CD8-positive, alpha-beta memory T cell (primary cell): ENCODE measurements at places on chromosomes 7 and 10. TPM values are rescaled to one million over a fixed set of nuclear protein-coding genes. Genes with fewer than 3 reads are reported as not detected.
A peak's percentile ranks its signal among the peaks of the same experiment; 100 is the strongest.

GRCh38 chr7:79199266-79199665 is 254.2 kb downstream of the MAGI2 start:
- H3K27ac ChIP-seq, result no peak overlapping the region
- no peaks in the 10 kb centered on the region for H3K36me3 ChIP-seq
- H3K4me1 ChIP-seq, result no peaks in the 10 kb centered on the region
- no peak overlapping the region for H3K4me3 ChIP-seq

DNA sequence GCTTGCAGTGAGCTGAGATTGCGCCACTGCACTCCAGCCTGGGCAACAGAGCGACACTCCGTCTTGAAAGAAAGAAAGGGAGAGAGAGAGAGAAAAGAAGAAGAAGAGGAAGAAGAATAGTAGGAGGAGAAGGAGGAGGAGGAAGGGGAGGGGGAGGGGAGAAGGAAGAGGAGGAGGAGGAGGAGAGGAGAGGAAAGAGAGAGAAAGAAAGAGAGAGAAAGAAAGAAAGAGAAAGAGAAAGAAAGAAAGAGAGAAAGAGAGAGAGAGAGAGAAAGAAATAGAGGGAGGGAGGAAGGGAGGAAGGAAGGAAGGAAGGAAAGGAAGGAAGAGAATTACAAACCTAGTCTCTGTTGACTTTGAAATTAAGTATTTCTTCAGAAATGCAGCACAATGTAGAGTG is 7.8 kb upstream of the SRPK2 start:
- DNase-seq, result no peak
- no peak overlapping the region for H3K4me3 ChIP-seq
- H3K27me3 ChIP-seq, result no peaks in the 10 kb centered on the region
- H3K27ac ChIP-seq, result no peak overlapping the region
- H3K36me3 ChIP-seq, result no peaks in the 10 kb centered on the region
- H3K4me1 ChIP-seq, result no peaks in the 10 kb centered on the region

DNA sequence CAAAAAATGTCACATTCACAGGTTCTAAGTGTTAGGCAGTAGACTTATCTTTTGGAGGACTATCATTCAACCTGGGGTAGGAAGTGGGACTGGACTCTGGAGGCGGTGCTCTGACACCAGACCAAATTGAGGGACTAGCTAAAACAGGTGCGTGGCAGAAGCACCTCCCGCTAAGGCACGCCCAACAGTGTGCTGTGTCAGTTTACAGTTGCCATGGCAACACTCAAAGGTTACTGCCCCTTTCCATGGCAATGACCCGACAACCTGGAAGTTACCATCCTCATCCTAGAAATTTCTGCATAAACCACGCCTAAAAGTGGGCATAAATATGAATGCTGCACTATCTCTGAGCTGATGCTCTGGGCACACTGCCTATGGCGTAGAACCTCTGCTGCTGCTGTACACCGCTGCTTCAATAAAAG is 14.0 kb upstream of the BLNK start:
- H3K4me3 ChIP-seq, result no peak overlapping the region
- no peaks in the 10 kb centered on the region for H3K36me3 ChIP-seq
- peaks cover 14% of the 10 kb centered on the region for H3K4me1 ChIP-seq
- no peaks in the 10 kb centered on the region for H3K27me3 ChIP-seq

GRCh38 chr7:117323851-117324711 is 1.2 kb upstream of the WNT2 start:
- no peaks in the 10 kb centered on the region for H3K36me3 ChIP-seq
- DNase-seq, result no peak
- no peak overlapping the region for H3K27ac ChIP-seq
- peaks cover 8% of the 10 kb centered on the region for H3K27me3 ChIP-seq

DNA sequence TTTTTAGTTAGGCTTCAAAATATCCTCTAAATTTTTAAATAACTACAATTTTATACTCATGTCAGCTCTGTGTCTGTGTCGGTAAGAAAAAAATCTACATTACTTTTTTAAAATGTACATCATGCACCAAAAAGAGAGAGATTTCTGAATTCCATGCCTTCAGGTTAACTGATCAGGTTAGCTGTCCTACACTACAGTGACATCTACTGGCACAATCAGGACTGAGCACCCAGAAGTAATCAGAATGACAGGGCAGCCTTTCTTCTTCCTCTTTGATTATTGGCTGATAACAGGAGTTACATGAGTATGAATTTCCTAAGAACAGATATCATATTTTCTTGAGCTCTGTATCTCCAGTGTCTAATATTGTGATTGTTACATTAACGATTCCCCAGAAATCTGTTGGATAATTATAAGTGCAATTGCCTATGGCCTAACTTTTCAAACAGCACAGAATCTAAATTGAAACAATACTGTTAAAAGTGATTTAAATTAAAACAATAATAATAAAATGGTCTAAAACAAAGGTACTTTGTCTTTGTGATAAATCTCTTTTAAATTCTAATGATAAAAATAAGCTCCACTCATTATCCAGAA is 41.8 kb upstream of the HYCC1 start:
- no peak overlapping the region for H3K4me3 ChIP-seq
- peak; percentile 67 for DNase-seq
- no peaks in the 10 kb centered on the region for H3K36me3 ChIP-seq
- no peak overlapping the region for H3K27ac ChIP-seq
- H3K27me3 ChIP-seq, result no peaks in the 10 kb centered on the region
- no peaks in the 10 kb centered on the region for H3K4me1 ChIP-seq

GRCh38 chr7:140489026-140489359 is 9.7 kb upstream of the MKRN1 start:
- no peaks in the 10 kb centered on the region for H3K36me3 ChIP-seq
- no peak for DNase-seq
- H3K4me3 ChIP-seq, result no peak overlapping the region
- H3K4me1 ChIP-seq, result no peaks in the 10 kb centered on the region

DNA sequence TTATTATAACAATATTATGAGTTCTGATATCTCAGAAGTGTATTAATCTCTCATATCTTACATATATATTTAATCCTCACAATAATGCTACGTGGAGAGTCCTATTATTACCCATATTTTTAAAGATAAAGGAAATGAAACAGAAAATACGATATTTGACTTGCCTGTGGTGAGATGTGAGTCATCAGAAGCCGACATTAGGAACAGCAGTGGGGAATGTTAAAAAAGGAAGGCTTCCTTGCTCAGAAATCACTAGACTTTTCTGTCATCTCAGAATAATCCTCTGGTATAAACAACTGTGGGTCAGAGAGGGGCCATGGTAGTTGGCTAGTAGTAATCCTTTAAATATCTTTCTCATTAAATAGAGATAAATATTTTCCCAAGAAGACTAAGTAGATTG is 402.3 kb upstream of the PCDH15 start:
- no peak overlapping the region for H3K4me3 ChIP-seq
- H3K27me3 ChIP-seq, result no peaks in the 10 kb centered on the region

DNA sequence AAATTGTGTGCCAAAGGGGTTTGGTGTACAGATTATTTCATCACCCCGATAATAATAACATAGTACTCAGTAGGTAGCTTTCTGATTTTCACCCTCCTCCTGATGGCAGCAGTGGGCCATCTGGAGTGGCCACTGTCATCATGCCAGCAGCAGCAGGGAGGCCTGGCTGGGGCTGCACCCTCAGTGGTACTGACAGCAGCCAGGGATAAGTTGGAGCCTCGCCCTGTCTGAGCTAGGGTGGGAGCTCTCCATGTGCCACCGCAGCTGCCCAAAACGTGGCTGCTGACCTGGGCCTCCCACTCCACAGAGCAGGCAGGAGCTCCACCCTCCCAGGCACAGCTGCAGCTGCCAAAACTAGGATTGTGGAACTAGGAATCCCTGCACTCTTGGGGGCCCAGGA is 700.8 kb upstream of the KCND2 start:
- DNase-seq, result no peak
- no peak overlapping the region for H3K4me3 ChIP-seq
- H3K27ac ChIP-seq, result no peak overlapping the region
- no peaks in the 10 kb centered on the region for H3K36me3 ChIP-seq
- no peaks in the 10 kb centered on the region for H3K4me1 ChIP-seq
- no peaks in the 10 kb centered on the region for H3K27me3 ChIP-seq

DNA sequence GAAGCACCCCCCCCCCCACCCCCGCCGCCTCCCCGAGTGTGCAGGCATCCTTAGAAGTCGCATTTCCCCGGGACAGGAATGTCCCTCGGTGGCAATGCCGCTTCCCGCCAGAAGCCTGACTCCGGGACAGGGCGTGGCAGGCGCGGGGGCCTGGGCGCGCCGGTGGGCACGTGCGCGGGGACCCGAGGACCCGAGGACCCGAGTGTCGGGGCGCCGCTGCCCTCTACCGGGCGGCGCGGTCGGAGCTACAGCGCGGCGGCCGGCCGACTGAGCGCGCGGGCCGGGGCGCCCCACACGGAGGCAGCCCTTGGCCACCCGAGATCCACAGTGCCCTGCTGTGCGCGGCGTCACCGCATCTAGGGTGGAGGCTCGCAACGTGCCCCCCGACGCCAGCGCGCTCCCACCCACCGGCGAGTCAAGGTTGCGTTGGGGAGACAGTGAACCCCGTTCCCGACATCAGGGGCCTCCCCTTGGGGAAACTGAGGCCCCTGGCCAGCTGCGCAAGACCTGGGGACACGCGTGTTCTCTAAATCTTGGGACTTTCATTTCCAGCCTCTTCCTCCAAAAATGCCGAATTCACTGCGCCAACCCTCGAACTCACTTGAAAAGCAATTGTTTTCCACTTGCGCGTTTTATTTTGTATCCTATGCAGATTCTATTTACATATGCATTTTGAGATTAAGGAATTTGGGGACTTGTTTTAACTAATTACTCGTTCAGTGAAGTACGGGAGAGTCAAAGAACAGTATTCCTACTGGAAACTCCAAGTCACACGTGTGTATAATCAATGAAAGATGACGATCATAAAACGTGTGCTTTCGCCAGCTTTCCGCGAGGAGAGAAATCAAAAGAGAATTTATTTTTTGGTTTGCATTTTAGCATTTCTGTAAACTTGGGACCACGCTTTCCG is 3.1 kb upstream of the CUX1 start:
- H3K4me1 ChIP-seq, result peaks cover 16% of the 10 kb centered on the region
- DNase-seq, result peak; percentile 52
- peak overlapping the region; percentile 65 for H3K4me3 ChIP-seq
- H3K36me3 ChIP-seq, result no peaks in the 10 kb centered on the region

DNA sequence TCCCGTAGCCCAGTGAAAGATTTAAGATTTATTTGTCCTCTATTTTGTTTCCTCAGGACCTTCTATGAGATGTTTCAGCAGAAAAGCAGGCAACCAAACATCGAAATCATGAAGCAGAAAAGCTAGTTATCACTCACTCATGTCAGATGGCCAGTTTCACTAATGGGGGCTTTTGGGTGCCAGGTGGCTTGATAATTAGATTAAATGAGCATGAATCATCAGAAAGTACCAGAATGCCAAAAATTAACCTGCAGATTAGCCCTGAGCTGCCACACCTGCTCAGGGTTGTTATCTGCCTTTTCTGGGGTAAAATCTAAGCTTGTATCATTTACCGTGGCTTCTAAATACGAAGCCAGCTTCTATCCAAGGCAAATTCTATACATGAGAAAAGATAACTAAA is 1017.5 kb downstream of the XPNPEP1 start:
- no peaks in the 10 kb centered on the region for H3K36me3 ChIP-seq
- no peak for DNase-seq
- no peaks in the 10 kb centered on the region for H3K27me3 ChIP-seq
- no peak overlapping the region for H3K27ac ChIP-seq
- H3K4me3 ChIP-seq, result no peak overlapping the region
- no peaks in the 10 kb centered on the region for H3K4me1 ChIP-seq

CACNB2 gene
- not detected for total RNA-seq

DNA sequence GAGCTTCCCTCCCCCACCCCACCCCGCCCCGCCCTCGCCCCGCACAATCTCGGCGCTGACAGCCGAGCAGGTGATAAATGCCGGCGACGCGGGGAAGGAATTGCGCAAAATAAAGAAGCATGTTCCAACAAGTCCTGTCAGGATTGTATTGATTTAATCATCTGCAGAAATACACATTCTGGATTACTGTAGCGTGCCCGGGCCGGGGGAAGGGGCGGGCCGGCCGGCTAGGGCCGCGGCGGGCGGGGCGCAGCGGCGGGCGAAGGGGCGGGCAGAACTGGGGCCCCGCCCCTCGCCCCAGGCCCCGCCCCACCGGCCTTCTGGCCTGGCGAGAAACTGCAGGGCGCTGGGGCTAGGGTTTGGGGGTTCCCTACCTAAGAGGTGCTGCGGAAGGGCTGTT is 88.9 kb upstream of the PAX2 start:
- no peak overlapping the region for H3K27ac ChIP-seq
- DNase-seq, result no peak
- H3K36me3 ChIP-seq, result no peaks in the 10 kb centered on the region
- peaks cover 24% of the 10 kb centered on the region for H3K4me1 ChIP-seq

- no peak overlapping the region for H3K4me3 ChIP-seq
- H3K27me3 ChIP-seq, result no peaks in the 10 kb centered on the region
- H3K36me3 ChIP-seq, result no peaks in the 10 kb centered on the region
- no peak overlapping the region for H3K27ac ChIP-seq
Measured at GRCh38 chr10:77419056-77419455, 218.6 kb downstream of the KCNMA1 start.

ZNF853 gene
- total RNA-seq, result 3.5 TPM

- no peaks in the 10 kb centered on the region for H3K27me3 ChIP-seq
- H3K4me1 ChIP-seq, result peaks cover 8% of the 10 kb centered on the region
- H3K4me3 ChIP-seq, result no peak overlapping the region
- H3K36me3 ChIP-seq, result peaks cover 4% of the 10 kb centered on the region
- no peak overlapping the region for H3K27ac ChIP-seq
Measured at GRCh38 chr7:12229046-12229445, 18.0 kb downstream of the TMEM106B start.

C10orf67 gene
- not detected for total RNA-seq

GRCh38 chr7:98753989-98754479 is 115.8 kb downstream of the TMEM130 start:
- no peak for DNase-seq
- H3K4me3 ChIP-seq, result no peak overlapping the region
- no peak overlapping the region for H3K27ac ChIP-seq
- no peaks in the 10 kb centered on the region for H3K36me3 ChIP-seq

- no peaks in the 10 kb centered on the region for H3K36me3 ChIP-seq
- H3K4me1 ChIP-seq, result no peaks in the 10 kb centered on the region
- no peak for DNase-seq
- H3K27me3 ChIP-seq, result no peaks in the 10 kb centered on the region
- no peak overlapping the region for H3K27ac ChIP-seq
- H3K4me3 ChIP-seq, result no peak overlapping the region
Measured at GRCh38 chr10:100104300-100104699, 22.6 kb upstream of the CPN1 start.

LEP gene
- total RNA-seq, result not detected

GRCh38 chr10:17756557-17757217 is 4.7 kb downstream of the TMEM236 start:
- no peak for DNase-seq
- no peak overlapping the region for H3K4me3 ChIP-seq
- H3K27me3 ChIP-seq, result no peaks in the 10 kb centered on the region

ACADSB gene
- total RNA-seq, result 27.3 TPM
